ENCODE measurements at places on chromosomes 2 and 18.

DNA sequence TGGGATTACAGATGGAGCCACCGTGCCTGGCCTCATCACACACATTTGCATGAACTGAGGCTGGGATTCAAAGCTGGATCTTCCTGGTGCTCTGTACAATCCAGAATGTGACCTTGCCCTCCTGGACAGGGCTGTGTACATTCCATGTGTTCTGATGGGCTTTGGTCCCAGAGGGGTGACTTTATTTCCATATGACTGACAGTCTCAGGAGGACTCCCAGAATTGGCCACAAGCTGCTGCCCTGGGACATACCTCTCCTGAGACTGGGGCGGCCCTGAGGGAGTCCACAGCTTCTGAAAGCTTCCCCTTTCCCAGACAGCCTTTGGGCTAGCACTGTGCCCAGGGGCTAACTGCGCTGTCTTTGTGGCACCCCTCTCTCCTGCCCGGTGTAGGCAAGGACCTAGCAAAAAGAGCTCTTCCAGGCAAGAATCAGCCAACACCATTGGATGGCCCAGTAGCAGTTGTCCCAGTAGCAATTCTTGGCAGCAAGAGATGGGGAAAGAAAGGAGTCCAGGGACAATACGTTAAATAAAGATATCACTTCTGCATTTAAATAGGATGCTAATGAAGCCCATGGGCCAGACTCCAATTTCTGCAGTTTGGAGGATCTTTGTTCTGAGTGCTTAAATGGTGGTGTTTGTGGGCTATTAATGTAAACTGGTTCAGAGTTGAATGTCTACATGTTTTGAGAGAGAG is 26.4 kb upstream of the ZNF532 start:
- no peak for DNase-seq

DNA sequence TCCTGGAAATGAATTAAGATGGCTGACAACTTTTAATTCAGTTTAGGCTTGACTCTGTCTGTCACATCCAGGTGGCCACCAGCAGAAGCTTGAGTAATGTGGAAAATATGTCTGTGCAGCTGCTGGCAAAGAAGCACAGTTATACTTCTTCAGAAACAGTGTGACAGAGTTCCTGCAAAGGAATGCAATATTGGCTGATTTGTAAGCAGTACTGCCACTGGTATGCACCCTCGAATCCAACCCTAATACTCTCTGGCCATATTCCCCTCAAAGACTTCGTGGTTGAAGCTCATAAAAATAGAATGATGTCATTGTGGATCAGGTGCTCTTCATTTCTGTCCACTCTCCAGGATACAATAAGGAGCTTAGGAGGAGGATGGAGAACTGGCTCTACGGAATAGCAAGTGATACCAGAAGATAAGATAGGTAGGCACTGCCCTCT is 86.2 kb downstream of the METTL8 start:
- DNase-seq = peak; percentile 77

DNA sequence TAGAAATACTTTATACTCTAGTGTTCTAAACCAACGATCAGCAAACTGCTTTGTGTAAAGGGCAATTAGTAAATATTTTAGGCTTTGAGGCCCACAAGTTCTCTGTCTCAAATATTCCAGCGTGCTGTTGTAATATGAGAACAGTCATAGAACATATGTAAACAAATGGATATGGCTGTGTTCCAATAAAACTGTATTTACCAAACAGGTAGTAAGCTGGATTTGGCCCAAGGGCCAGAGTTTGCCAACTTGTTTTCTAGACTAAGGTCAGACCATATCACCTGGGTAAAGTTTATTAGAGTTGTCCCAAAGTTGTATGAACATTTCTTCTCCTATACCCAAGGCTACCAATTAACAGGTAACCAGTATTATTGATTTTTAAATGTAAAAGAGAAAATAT is 303.2 kb upstream of the MC4R start:
- no peak for DNase-seq

- DNase-seq = no peak
These were observed 263.1 kb upstream of the CHAC2 start for GRCh38 chr2:53504507-53504906.

GRCh38 chr2:168935810-168936581 is 34.9 kb downstream of the G6PC2 start:
- DNase-seq = peak; percentile 57

GRCh38 chr2:233857511-233858141 is 3.3 kb upstream of the HJURP start:
- DNase-seq = peak; percentile 43

- no peak for DNase-seq
These were observed 137.5 kb downstream of the SH3RF3 start for GRCh38 chr2:109266496-109266895.

DNA sequence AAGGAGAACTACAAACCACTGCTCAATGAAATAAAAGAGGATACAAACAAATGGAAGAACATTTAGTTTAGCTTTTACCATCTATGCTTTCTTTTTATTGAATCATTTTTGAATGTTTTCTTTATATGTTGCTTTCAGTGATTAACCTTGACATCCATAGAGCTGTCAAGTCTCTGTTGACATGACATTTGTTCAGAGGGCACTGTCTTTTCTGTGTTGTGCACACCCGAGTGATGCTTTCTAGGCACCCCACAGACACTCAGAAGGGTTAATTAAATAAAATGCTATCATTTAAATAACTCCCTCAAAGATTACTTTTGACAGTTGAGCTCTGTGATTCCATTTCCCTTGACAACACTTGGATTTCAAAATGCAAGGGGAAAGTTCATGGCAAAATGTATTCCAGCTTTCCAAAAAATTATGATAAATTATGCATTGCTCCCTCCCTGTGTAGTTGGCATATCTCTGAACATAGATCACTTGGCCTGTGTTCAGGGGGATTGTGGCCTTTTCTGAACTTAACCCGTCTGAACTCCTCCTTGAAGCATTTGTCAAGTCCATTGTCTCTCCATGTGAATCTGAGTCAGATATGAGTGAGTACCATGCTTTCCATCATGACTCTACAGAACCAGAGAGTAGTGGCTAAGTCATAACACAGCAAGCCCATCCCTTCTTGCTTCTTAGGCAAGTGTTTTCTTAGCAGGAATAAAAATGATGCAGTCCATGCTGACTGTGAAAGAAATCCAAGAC is 372.6 kb downstream of the RPRM start:
- no peak for DNase-seq

DNA sequence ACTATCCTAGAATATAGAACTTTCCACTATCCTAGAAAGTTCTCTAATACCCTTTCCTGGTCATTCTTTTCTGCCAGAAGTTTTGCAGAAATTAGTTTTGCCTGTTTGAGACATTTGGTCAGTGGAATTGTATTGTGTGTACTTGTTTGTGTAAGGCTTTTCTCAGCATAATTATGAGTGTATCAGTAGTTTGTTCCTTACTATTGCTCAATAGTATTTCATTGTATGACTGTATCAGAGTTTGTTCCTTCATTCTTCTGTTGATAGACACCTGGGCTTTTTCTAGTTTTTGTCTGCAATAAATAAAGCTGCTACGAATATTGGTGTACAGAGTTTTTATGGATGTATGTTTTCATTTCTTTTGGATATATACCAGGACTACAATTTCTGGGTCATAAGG is 27.2 kb downstream of the CCDC138 start:
- no peak for DNase-seq

DNA sequence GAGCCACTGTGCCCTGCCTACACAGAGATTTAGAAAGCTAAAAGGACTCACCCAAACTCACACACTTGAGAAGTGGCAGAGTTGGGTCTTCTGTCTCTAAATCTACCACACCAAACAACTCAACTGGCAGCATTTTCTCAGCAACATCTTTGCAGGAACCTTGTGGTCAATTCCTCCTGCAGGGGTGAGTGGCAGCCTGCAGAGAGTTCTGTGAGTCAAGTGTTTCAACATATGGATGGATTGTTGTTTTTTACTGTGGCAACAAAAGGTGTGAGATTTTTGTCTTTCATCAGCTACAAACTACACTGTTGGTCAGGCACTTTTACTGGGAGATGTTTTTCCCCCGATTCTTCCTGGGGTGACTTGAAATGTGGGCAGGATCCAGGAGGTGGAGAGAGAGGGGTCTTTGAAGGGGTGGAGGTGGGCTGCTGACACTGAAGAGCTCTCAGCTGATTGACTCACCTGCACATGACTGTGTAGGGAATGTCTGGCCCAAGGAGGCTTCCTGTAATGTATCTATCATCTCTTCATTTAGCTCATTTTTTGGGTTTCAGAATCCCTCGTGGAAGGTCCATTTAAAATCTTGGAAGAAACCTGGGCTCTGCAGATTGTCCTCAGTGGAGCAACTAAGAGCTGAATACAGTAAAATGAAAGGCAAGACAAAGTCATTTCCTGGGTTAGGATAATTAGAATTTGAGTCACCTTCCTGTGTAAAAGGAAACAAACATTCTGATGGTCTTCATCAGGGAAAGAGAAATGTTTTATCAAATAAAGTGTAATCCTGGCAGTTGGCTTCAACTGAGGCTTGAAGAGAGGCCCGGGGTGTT is 98.6 kb downstream of the MSH2 start:
- peak; percentile 27 for DNase-seq

GRCh38 chr2:238497610-238498005 is 70.9 kb downstream of the ASB1 start:
- no peak for DNase-seq

DNA sequence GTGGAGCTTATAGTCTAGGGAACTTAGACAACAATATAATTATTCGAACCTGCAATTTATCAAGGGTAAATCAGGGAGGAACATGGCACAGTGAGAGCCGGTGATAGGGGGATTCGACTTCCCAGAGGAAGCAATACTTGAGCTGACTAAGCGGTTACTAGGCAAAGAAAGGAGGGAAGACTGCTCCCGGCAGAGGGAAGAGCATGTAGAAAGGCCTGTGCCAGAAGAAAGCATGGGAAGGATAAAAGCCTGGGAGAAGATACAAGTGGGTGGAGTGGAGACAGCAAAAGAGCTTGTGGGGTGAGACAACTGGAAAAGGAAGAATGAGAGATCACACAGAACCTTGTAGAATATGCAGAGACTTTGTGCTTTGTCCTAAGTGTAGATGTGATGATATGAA is 93.3 kb downstream of the MARCHF4 start:
- DNase-seq = peak; percentile 55

- DNase-seq = no peak
These were observed 280.2 kb downstream of the ZEB2 start for GRCh38 chr2:144239726-144240125.

Measured in GM03348 (cell line).